SK-N-SH treated with all-trans-retinoic acid at 6 μM for 48 hours (cell line): ENCODE measurements at places on chromosomes 3 and 15.

- ATAC-seq: no peak
These were observed 70.7 kb downstream of the CYP19A1 start for GRCh38 chr15:51267703-51268083.

- ATAC-seq: 0 out of 3 replicates have a peak, but pooled peaks have one; percentile 25
These were observed 9.9 kb downstream of the TJP1 start for GRCh38 chr15:29812384-29812694.

DNA sequence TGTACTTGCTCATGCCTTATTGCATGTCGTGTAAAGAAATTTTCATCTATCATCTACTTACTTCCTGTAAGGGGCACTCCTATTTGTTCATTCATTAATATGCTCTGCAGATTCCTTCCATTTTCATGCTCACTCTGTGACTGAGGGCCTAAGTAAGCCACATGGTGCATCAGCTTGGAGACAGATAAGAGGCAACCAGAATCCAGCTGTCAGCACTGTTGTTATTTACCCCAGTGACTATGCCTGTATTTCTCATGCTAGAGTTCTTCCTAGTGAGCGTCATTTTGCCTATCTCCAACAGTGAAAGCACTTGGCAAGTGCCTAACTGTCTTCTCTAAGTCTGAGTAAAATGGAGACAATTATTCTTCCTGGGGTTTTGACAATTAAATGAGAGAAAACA lies 124.8 kb upstream of the ABI3BP start:
- no peak for ATAC-seq

- ATAC-seq: no peak
These were observed 198.4 kb downstream of the WNT5A start for GRCh38 chr3:55288657-55289056.

GRCh38 chr3:62289922-62290321 lies 83.4 kb downstream of the FEZF2 start:
- ATAC-seq: no peak

DNA sequence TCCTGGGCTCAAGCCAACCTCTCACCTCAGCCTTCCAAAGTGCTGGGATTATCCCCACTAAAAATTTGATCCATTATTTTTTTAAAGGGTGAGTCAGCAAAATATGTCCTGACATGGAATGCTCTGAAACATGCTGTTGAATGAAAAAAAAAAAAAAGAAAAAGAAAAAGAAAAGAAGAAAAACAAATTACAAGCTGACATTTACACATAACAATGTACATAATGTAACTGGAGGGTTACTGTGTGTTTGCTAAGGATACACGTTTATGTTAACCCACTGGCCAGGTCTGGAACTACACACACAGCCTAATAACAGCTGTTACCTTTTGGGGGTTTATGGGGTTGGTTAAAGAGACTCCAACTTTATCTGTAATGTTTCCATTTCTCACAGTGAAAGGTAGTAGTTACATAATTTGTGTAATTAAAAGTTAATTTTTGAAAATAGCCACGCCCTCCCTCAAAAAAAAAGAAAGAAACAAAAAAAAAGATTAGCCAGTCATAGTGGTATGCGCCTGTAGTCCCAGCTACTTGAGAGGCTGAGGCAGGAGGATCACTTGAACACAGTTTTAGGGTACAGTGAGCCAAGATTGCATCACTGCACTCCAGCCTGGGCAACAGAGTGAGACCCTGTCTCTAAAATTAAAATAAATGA lies 3.1 kb upstream of the MESP2 start:
- peak; percentile 50 for ATAC-seq

DNA sequence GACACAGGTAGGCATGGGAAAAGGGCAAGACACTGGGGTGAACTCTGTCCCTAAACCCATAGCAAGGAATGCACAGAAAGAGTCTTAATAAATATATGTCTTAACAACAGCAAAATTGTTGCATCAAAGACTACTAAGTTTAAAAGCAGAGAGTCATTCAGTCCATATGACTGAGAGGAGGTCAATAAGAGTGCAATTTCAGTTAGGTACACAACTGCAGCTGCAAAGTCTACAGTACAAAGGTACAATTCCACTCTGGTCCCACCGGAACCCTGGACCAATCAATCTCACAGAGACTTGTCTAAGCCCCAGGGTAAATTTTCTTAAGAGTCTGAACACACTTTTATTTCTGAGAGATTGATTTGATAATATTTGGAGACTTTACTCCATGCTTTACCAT lies 6.9 kb downstream of the CP start:
- no peak for ATAC-seq

DNA sequence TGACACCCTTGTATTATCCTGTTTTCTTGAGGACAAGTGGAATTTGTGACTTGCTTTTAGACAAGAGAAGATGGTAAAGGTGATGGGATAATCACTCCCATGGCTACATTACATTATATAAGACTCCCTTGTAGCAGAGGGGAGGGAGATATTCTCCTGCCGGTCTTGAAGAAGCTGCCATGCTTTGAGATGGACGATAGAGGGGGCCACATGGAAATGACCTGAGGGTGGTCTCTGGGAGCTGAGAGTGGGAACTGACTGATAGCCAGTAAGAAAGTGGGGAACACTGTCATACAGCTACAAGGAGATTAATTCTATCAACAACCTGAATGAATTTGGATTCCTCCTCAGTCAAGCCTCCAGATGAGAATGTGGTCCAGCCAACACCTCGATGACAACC lies 540.1 kb downstream of the NTRK3 start:
- no peak for ATAC-seq

DNA sequence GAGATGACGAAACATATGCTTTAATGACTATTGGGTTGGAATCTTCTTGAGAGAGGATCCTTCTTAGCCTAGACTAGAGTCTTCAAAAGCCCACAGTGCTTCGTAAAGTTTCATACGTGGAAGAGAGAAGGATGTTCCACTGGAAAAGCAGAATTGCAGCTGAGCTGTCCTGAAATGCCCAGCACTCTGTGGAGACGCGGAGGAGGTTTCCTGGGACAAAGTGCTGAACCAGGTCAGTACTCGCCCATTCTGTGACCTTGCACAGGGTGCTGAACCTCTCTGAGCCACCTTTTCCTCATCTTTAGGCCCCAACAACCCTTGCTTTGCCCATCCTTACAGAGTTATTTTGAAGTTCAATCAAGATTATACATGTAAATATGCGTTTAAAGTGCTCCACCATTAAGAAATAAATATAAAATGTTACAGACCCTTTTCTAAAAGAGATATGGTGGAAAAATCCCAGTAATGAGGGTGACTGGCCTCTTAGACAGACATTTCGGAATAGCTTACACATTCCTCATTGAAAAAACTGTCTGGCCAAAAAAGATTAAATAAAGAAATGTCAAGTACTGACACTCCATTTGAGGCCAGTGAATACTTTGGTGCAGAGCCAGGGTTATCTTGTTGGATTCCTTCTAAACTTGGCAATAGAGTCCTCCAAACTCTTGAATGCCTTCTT lies 4.2 kb upstream of the MAGEF1 start:
- peak; percentile 5 for ATAC-seq

GRCh38 chr3:68866157-68866556 lies 66.2 kb downstream of the TAFA4 start:
- no peak for ATAC-seq

DNA sequence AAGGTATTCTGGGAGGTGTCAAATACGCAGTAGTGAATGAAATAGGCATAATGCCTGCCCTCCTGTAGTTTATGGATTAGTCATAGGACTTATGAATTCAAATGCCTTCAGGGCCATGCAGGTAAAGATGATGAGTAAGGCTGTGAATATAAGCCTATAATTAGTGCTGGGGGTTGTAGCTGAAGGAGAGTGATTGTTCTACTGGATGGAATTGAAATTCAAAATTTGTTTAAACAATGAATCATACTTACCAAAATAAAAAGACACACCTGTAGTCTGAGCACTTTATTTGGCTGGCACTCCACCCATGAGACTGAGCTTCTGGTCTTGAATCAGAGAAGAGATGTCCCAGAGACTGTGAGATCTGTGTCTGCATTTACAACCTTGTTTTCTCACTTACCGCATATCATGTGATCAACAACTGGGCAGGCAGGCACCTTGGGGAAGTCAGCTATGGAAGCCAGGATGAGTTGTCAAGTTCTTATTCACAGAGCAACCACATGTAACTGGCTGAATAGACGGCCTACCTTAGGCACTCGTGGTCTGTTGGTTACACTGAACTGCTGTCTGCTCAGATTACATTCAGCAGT lies 291.8 kb downstream of the NAALADL2 start:
- no peak for ATAC-seq
